Right cardiac atrium (tissue), 5 donors: ENCODE measurements at places on chromosomes 1 and 21. TPM values are rescaled to one million over a fixed set of nuclear protein-coding genes. Genes with fewer than 3 reads are reported as not detected.

GRCh38 chr1:166062421-166063070 is 104.3 kb downstream of the FAM78B start:
- DNase-seq, result no peak

GRCh38 chr1:241118049-241118448 is 239.0 kb downstream of the RGS7 start:
- no peak for DNase-seq

- DNase-seq, result no peak
These were observed 55.3 kb downstream of the CACHD1 start for GRCh38 chr1:64525116-64525686.

GRCh38 chr1:101008229-101008834 is 17.3 kb downstream of the DPH5 start:
- DNase-seq, result no peak

DNA sequence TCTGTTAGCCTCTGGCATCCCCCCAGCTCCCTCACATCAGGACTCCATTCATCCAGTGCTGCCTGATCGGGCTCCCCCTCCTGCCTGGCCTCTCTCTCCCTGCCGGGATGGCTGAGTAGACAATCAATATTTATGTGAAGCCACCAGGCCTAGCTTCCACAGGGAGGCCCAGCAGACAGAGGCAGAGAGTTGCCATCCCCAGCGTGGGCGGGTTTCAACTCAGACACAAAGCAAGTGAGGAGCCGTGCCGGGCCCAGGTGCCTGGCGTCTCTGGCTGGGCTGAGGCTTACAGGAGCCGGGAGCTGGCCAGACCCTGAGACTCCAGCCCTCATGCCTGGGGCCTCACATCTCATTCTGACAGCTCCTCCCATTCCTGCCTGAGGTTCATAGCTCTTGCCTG is 34.5 kb upstream of the ATP2B4 start:
- no peak for DNase-seq

GRCh38 chr1:78044796-78045562 is 787 bp upstream of the GIPC2 start:
- no peak for DNase-seq

The SDCCAG8 gene
- total RNA-seq, result 26.6 TPM
